ENCODE measurements at places on chromosomes 3 and 15.

DNA sequence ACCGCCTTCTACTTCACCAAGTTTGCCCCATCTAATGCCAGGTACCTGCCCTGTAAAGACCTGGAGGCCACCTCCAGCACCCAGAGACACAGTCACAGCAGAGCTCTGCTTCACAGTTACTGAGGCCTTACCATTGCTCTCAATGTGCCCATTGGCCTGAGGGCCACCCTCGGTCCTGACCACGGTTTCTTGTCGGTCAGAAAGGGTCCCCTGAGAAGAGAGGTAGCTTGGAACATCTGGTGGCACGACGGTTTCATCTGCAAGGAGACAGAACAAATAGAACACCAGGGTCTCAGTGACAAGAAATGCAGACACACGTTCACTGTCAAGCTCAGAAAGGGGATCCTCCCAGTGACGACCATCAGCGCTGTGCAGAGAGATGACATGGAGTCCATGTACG is 118.7 kb downstream of the LRIG1 start:
- no peak for DNase-seq

- DNase-seq, result no peak
Measured at GRCh38 chr15:26029146-26029545, 166.0 kb upstream of the ATP10A start.

DNA sequence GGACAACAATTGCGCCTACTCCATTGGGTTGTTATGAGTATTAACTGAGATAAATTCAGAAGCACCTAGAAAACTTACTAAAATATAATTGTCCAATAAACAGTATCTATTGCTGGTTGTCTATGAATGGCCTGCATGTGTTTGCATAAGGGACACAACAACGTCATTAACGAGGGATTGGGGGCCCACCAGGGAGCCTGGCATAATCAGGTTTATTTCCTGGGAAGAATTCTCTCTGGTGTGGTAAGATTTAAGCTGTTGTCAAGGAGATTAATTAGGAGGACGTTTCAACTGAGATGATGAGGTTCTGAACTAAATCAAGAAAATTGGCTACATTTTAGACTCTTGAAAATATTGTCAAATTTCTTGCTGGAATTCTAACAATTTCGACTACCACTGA is 176.1 kb upstream of the CDIN1 start:
- DNase-seq, result no peak

DNA sequence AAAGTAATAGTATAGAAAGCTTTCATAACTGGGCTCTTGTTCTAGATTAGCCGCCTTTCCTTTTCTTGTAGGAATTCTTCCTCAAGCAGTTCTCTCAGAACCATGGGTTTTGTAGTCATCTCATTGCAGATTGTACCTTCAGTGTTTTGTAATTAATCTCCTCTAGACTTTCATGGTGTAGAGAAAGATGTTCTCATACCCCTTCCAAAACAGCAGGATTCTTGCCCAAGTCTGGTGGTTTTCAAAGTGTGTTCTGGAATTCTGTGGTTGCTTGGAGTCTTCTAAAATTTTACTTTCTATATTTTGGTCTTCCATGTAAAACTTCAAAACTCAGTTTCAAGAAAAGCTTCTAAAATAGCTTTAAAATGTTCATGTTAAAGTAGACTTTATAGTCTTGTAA is 293.8 kb downstream of the PTPRG start:
- DNase-seq, result no peak

DNA sequence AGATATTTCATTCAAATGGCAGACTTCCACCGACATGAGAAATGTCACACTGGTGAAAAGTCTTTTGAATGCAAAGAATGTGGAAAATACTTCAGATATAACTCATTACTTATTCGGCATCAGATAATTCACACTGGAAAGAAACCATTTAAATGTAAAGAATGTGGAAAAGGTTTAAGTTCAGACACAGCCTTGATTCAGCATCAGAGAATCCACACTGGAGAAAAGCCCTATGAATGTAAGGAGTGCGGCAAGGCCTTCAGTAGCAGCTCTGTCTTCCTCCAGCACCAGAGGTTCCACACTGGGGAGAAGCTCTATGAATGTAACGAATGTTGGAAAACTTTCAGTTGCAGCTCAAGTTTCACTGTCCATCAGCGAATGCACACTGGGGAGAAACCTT is 8.6 kb upstream of the ZNF621 start:
- DNase-seq, result no peak

- no peak for DNase-seq
Measured at GRCh38 chr15:100771746-100772145, 107.9 kb upstream of the ALDH1A3 start.

GRCh38 chr15:56272454-56272853 is 28.8 kb upstream of the RFX7 start:
- no peak for DNase-seq

DNA sequence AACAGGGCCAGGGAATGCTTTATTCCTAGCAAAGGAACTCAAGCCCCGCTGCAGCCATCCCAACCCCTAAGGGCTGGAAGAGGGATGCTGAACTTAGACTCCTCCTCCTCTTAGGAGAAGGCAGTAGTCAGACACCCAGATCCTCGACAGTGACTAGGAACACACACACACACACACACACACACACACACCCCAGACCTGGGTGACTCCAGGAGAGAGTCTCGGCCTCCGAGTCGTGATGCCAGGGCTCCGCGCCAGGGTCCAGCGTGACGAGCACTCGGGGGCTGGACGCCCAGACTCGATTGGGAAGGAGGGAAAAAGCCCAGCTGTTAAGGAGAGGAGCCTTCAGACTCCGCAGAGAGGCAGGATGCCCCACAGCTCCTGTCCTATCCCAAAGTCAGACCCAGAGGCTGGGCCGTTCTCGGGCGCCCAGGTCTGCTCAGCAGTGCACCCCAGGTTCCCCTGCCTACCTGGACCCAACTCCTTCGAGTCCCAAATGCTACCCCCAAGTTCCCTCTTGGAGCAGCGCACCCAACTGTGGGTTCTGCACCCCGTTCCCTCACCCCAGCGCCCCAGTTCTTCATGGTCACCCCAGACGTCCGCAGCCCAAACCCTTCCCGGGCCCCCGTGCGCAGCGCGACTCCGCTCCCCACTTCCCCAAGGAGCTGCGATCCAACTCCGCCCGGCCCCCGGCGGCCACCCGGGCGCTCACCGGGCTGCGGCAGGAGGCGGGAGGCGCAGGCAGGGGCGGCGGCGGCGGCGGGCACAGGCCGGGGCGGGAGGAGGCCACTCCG is 421 bp downstream of the BMF start:
- no peak for DNase-seq
